ENCODE measurements at places on chromosomes 16 and 17.
A peak's percentile ranks its signal among the peaks of the same experiment; 100 is the strongest.

- DNase-seq, result peak; percentile 64
Measured at GRCh38 chr17:36942019-36942599, 4.8 kb downstream of the LHX1 start.

DNA sequence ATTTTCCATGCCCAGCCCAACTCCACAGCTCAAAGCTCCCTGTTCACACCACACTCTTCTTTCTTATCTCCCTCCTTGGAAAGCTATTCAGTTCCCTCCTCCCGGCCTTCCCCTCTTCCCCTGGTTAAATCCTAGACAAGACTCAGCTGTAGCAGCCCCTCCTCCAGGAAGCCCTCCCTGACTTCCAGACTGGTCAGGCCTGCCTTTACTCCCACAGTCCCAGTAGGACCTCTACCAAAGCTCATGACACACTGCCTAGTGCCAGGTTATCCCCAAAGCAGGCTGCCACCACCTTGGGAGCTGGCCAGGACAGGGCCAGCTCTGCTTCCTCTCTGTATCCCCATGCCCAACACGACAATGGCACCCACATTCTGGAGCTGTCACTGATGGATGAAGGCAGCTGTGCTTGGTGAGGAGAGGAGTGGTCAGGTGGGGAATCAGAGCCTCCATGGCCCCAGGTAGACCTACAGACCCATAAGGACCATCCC, 50.0 kb downstream of the BEAN1 start:
- DNase-seq, result no peak

DNA sequence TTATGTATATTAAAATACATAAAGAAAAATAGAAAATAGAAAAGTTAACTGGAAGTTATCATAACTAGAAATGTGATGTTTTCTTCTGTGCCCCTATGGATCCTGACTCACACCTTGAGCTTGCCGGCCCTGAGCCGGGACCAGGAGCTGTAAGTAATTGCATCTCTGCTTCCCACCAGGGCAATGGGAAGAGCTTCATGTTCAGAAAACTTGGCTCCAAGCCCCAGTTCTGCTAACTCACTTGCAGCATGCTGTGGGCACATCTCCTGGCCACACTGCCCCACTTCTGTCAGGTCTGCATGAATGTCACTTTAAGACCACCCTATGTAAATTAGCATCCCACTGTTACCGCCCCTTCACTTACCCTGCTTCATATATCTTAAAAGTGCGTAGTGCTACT, 37.2 kb downstream of the GNAO1 start:
- DNase-seq, result no peak

DNA sequence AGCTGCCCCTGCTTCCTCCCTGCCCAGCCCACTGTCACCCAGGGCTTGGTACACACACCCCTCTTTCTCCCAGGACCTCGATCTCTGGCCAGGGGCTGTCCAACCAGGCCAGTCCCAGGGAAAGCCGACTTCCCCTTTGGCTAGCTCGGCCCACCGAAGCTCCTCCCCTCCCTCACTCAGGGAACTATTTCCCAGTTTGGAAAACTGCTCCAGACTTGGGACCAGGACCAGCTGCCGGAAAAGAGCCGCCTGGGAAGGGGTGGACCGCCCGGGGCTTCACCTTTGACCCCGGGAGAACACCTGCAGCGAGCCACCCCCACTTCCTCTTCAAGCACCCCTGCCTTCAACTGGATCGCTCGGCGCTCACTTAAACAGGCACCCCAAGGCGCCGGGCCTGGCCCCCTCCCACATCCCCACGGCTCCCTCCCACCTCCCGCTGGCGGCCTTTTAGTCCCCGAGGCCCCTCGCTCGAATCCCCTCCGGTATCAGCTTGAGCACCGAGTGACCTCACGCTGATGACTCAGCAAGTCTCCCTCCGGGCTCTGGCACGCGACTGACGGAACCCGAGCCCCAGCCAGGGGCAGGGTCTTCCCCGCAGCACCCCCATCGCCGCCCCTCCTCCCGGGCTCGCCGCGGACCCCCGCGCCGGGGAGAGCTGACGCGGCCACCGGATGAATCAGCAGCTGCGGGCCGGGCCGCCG, 934 bp downstream of the MAFG start:
- peak; percentile 92 for DNase-seq

DNA sequence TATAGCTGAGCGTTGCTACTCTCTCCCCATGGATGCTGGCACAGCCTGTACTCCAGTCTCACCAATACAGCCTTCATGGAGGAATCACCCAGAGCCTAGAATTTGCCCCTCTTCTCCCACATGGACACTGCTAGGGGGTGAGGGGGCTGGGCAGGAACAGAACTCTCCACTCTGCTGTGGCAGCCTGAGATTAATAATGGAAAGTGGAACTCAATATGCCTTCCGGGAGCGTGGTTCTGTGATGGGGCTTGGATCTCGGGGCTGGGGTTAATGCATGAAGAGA, 1.2 kb downstream of the SLC9A5 start:
- no peak for DNase-seq

GRCh38 chr16:71761097-71761496, 36.6 kb upstream of the PHLPP2 start:
- no peak for DNase-seq

GRCh38 chr16:7742626-7743025, 410.0 kb downstream of the RBFOX1 start:
- DNase-seq, result no peak
